ENCODE measurements at places on chromosomes 12 and 14.
A peak's percentile ranks its signal among the peaks of the same experiment; 100 is the strongest.

DNA sequence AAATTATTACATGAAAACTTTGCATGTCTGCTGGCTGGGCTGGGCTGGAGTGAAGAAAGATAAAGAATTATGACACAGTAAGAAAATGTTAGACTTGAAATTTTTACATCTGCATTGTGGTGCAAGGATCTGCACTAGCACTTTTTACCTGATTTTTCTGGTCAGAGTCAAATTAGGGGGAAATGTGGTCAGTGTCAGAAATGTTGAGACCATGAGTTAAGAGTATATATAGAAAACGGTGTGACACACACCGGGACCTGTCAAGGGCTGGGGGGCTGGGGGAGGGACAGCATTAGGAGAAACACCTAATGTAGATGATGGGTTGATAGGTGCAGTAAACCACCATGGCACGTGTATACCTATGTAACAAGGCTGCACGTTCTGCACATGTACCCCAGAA, 90.3 kb downstream of the IGF1 start:
- DNase-seq: no peak

DNA sequence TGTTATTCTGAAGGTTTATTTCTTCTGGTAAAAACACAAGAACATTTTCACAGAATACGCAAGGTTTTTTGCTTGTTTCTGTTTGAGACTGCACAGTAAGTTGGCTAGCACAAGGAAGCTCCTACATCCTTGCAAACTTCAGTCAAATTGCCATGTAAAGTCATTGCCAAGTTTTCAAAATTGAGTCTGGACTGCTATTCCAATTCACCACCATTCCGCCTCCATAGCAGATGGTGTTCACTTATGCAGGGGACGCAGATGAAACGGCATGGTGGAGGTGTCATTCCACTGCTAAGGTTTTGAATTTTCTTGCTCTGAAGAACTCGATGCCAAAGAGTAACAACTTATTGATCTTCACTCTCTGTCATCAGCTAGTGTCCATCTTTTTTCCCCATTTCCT, 303.9 kb upstream of the SYT1 start:
- no peak for DNase-seq

- DNase-seq: peak; percentile 77
These were observed 22.6 kb upstream of the PKP2 start for GRCh38 chr12:32918890-32919801.

DNA sequence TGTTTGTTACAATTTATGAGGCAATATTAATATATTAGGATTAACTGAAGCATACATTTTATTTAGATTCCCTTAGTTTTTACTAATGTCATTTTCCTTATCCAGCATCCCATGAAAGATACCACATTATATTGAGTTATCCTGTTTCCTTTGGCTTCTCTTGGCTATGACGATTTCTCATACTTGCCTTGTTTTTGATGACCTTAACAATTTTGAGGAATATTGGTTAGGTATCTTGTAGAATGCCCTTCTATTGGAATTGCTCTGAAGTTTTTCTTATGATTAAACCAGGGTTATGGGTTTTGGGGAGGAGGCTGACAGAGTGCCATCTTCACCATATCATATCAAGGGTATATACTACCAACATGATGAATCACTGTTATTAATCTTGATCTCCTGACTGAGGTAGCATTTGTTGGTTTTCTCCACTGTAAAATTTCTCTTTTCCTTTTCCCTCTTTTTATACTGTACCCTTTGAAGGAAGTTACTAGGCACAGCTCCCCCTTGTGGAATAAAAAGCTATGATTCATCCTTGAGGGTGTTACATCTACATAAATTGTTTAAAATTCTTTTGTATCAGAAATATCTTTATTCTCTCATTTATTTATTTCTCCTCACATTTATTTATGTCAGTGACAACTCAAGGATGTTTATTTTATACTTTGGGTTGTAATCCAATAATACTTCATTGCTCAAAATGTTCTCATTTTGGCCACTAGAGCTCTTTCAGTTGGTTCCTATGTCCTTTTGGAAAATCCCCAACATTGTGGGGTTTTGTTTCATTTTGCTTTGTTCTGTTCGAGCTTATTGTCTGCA, 239.0 kb downstream of the SLC16A7 start:
- peak; percentile 41 for DNase-seq

GRCh38 chr12:32834122-32834521, 62.5 kb downstream of the PKP2 start:
- no peak for DNase-seq

DNA sequence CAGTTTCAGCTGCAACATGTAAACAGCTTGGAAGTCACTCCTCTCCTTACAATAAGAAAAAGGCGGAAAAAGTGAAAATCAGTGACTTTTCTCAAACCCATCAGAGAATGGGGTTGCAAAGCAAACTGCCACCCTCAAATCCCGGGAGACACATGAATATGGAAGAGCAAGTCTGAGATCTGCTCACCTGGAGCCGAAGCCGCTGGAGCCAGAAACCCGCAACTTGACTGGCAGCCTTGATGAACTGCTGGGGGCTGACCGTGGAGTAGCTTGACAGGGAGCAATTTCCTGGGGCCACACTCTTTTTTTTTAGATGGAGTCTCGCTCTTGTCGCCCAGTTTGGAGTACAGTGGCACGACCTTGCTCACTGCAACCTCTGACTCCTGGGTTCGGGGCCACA, 208.2 kb downstream of the KIF26A start:
- no peak for DNase-seq

DNA sequence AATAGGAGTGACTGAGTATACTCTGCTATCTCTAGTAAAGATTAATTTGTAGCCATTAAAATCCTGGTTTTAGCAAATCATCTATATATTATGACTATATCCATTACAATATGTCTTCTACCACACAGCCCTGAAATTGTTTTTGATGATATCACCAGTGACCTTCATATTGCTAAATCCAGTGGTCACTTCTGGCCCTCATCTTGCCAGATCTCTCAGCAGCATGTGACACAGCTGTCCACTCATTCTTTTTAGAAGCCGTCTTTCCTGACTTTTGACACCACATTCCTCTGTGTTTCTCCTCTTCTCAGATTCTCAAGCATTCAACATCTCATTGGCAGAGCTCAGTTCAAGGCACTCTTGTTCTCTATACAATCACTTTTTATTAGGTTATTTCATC, 54.9 kb downstream of the CPNE8 start:
- peak; percentile 24 for DNase-seq

GRCh38 chr14:68669111-68669511, 123.8 kb downstream of the ZFP36L1 start:
- no peak for DNase-seq

DNA sequence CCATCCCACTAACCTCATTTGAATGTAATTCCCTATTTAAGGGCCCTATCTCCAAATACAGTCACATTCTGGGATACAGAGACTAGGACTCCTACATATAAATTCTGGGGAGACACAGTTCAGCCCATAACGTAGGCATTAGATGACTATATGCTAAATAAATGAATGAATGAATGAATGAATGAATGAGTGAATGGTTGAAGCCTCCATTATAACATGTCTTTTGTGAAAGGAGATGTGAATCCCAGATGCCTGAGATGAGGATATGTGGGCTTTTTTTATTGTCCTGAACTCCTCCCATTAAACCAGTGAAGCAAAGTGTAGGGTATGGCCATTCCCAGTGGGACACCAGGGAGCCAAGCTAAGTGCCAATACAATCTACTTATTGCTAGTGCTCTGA, 20.5 kb upstream of the TMEM233 start:
- DNase-seq: no peak

GRCh38 chr12:95763809-95764253, 26.7 kb downstream of the NTN4 start:
- DNase-seq: peak; percentile 77

DNA sequence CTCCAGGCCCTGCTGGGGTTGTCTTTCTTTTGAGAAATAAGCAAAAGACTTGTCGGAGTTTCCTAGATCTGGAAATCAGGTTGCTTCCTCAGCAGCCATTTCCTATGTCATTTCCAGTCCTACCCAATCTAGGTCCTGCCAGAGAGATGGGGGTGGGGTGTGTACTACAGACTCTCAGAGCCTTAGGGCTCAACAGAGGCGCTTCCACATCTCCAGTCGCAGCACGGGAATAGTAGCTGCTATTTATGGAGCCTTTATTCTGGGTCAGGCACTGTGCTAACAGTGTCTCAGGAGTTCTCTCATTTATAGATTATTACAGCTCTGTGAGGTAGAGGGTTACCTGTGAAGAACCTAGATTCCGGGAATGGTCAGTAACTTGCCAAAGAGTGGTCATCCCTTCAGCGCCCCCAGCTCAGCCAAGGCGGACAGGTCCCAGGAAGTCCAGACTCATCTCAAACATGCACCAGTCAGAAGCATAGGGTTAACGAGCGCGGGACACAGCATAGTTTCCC, 21.9 kb downstream of the DHRS2 start:
- no peak for DNase-seq

DNA sequence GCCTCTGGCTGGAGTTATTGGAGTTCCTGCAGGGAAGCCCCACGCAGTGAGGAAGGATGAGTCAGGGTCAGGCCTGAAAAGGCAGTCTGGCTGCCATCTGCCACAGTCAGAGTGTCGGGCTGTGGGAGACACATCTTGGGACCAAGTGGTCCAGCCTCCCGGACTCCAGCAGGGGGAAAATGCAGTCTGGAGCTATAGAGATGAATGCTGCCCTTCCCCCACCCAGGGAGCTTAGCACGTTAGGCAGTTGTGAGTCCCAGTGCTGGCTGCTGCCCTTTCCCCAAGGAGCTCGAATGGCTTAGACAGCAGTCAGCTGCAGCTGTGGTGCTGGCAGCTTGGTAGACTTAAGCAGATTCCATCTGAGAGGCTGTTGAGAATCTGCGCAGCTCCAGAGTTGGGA, 8.2 kb upstream of the NTS start:
- DNase-seq: peak; percentile 11

Measured in fibroblast of pulmonary artery (primary cell).